ENCODE measurements at places on chromosomes 12 and 14. TPM values are rescaled to one million over a fixed set of nuclear protein-coding genes. Genes with fewer than 3 reads are reported as not detected.

DNA sequence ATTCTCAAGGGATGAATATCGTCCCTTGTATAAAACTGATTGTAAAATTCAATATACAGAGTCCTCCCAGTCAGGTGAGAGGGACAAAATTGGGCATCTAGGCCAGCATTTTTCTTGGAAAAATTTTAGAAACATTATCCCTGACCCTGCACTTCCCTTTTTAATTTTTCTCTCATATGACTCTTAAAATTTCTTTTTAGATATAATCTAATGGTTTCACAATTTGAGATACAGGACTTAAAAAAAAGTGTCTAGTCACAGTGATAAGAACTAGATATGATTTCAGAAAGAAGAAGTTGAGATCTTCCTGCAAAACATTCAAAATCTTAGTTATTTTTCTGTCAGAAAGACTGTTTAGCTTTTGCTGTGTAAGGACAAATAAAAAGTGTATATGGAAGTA lies 270.8 kb upstream of the PPFIA2 start:
- DNase-seq, result no peak

Gene SYT1
- total RNA-seq, result 1.0 TPM

Gene AQP6
- not detected for total RNA-seq

GRCh38 chr14:75439989-75440388 lies 12.2 kb downstream of the JDP2 start:
- no peak for DNase-seq

DNA sequence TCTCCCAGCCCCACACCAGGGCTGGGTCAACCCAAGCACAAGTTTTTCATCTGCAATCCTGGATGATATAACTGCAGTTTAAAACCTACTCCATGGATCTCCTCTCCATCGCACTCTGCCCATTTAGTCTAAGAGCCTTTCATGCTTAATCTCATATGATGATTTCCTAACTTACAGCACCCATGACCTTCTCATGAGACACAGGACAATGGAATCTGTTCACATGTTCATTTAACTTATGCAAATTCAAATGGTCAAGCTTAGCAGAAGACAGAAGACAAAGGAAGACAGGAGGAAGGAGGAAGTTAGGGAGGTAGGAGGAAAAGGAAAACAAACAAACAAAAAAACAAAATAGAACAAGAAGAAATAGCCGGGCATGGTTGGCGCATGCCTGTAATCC lies 64.6 kb upstream of the PNMA1 start:
- no peak for DNase-seq

DNA sequence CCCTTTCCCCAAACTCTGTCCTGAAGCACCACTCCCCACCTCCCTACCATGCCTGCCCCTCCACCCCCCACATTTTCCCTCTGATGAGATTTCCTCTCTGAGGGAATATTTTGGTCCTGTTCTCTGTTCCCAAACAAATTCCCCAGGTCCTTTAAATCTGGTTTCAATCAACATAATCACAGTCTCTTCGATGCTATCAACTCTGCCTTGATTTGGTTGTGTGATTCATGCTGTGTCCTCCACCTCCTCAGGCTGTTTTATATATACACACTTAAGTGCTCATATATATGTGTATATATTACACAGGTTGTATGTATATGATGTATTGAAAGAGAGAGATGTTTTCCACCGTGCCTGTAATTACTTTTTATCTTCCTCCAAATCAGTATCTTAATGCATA lies 36.0 kb downstream of the NTF3 start:
- DNase-seq, result no peak

Gene BHLHE41
- 16.0 TPM for total RNA-seq

DNA sequence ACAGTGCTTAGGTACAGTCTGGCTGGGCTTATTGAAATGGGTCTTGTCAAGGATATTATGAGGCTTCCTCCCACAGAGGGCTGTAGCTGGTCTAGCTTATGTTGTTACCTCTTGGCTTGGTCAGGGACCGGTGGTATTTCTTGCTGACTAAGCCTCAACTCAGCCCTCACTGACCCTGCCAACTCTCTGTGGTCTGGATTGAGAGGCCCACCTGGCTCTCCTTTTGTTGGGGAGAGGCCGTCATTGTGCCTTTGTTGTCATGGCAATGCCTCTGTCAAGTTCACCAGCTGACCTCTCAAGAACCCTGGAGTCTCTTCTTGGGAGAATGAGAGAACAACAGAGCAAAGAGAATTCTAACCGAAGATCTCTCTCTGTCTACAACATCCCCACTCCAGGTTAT lies 245.6 kb upstream of the NPAS3 start:
- peak; percentile 97 for DNase-seq

DNA sequence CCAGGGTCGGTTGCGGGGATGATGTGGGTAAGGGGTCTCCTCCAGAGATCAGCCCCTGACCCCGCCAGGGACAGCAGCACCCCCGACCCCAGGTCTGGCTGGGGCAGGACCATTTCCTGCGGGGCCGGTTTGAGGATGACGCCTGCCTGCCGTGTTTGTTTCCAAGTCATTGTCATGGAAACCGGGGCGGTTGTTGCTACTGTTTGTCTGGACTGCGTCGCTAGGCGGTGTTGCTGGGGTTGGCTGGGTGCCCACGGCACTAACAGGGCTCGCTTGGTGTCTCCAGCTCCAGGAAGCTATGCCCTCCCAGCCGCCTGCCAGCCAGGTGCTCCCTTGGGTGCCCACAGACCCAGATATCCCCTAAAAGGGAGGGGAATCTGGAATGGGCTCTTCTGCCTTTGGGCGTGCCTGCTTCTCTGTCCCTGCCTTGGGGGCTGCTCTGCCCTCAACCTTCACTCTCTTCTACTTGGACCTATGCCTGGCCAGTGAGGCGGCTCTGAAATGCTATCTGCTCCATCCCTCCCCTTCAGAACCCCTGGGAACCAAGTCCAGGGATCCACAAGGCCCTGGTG lies 4.7 kb upstream of the CRIP1 start:
- DNase-seq, result peak; percentile 96

- no peak for DNase-seq
Observed at GRCh38 chr12:26358651-26359050, 163.3 kb downstream of the SSPN start.

GRCh38 chr12:19223695-19224094 lies 94.2 kb downstream of the PLEKHA5 start:
- DNase-seq, result peak; percentile 91

- DNase-seq, result peak; percentile 92
Observed at GRCh38 chr14:51283402-51284085, 43.5 kb downstream of the TMX1 start.

Data from renal cortical epithelial cell (primary cell).